ENCODE measurements at places on chromosomes 2 and 18.
A peak's percentile ranks its signal among the peaks of the same experiment; 100 is the strongest.

DNA sequence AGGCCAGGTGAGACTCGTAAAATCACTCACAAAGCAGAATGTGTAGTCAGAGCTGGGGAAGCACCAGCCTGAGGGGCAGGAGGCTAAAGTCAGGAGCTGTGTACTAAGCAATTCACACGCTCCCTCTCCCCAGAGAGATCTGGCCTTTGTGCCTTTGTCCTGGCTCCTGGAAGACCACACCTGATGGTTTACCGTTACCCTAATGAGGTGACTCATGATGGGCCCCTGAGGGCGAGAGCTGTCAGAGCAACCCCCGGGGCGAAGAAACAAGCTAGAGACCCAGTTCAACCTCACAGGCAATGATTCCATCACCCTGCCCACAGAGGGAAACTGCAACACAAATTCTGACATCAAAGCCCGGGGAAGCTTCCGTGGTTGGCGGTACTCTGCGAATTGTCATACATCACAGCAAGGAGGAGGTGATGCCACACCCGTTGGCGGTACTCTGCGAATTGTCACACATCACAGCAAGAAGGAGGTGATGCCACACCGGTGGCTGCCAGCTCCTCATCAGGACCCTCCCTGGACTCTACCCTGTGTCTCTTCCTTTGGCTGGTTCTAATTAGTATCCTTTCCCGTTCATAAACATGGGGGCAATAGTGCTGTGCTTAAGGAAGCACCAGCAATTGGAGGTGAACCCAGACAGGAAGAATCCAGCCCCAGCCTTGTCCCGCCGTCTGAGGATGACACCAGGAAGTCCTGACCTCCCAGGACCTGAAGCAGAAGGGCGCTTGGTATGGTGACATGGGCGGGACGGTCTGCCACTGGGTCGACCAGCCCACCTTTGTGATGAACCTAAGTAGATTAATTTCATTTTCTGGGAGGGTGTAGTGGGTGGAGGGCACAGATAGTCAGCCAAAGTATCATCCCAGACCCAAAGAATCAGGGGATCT, 30.5 kb downstream of the B3GNT7 start:
- DNase-seq, result no peak

DNA sequence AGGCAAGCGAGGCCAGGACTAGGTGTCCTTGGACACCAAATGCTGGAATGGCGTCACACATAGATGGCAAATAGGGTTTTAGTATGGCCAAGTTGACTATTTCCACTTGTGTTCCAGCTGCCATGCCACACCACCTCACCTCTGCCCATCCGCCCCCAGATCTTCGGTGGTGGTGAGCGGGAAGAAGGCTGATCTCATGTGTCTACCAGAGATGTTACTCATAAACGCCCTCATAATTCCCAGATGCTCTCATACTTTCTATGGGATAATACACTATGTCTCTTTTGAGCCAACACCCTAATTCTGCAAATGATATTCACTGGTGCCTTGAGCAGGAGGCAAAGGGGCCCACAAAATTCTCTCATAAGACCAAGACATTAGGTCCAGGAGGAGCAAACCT, 281.1 kb upstream of the FN1 start:
- no peak for DNase-seq

GRCh38 chr2:142670362-142670761, 207.1 kb upstream of the KYNU start:
- no peak for DNase-seq

GRCh38 chr2:41187376-41188122, 735.7 kb upstream of the SLC8A1 start:
- no peak for DNase-seq

- DNase-seq, result no peak
Measured at GRCh38 chr2:169119851-169120250, 50.5 kb downstream of the DHRS9 start.

DNA sequence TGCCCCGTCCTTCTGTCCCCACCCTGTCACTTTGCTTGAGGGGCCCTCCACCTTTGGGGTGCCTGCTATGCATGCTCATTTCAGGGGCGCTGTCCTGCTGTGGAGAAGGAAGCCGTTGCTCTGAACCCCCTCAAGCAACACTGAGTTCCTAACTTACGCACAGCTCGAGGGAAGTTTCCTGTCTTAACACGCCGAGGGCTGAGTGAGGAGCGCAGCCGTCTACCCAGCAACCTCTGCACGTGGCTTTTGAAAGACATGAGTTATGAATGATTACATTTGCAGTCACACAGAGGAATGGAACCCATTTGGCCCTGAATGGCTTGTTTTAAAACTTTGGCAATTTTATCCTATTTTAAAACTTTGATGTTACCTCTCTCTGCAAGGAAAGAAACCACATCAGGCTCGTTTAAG, 14.0 kb downstream of the RAMP1 start:
- DNase-seq, result no peak

DNA sequence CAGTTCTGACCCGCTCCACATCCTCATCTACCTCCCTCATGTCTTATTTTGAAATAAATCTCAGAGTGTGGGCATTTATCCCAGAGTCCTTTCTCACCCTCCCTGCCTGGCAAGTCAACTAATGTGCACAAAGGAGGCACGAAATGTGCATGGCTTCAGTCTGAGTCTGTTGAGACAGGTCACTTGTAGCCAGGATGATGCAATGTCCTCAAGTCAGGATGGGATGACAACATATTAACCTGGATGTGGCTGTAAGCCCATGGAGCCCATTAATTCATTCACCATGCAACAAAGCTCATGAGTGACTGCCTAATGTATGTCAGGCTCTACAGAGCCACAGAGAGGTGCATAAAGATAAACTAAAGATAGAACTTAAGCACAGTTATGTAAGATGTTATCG, 34.5 kb downstream of the KCNG3 start:
- no peak for DNase-seq

DNA sequence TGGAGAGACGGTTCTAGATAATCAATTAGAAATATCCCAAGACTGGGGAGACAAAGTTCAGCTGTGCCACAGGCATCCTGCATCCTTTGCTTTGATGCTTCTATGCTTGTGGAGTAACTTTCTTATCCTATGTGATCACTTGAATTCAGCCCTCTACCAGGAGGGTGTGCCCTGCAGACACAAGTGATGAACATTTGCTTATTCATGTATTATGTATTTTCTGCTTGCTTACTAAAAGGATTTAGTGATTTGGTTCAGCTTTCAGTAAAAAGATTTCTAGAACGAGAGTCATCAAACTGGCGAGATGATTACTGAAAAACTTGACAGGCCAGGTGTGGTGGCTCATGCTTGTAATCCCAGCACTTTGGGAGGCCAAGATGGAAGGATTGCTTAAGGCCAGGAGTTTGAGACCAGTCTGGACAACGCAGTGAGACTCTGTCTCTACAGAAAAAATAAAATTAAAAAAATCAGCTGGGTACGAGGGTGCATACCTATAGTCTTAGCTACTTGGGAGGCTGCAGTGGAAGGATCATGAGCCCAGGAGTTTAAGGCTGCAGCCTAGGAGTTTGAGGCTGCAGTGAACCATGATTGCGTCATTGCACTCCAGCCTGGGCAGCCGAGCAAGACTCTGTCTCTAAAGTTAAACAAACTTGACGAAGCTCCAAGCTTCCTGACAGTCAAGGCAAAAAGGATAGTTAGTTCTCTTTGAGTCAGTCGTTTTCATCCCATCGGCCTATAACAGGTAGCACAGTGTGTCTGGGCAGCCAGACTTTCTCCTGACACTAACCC, 13.3 kb downstream of the HK2 start:
- no peak for DNase-seq

DNA sequence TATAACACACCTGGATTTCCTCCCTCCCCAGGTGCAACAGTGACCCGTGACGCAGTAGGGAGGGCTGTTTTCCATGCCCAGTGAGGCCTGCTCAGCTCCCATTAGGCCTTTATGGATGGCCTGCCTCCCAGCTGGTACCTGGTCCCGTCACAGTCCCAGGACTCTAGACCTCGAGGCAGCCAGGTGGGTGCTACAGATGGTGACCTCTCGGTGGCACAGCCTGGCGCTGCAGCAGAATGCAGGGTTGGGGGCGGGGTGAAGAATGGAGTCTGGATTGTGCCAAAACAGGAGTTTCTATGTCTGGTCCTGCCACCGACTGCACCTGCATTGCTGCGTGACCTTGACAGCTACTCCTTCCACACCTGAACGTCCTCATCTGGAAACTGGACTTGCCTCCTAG, 18.0 kb upstream of the YWHAQ start:
- DNase-seq, result no peak

- DNase-seq, result no peak
Measured at GRCh38 chr18:59884351-59884750, 15.4 kb upstream of the PMAIP1 start.

- DNase-seq, result no peak
Measured at GRCh38 chr2:241686324-241686649, 328 bp downstream of the DTYMK start.

- no peak for DNase-seq
Measured at GRCh38 chr2:190876631-190877030, 4.0 kb upstream of the GLS start.

GRCh38 chr2:201130524-201131186, 14.7 kb downstream of the CFLAR start:
- DNase-seq, result no peak

GRCh38 chr2:61379521-61379920, 91.4 kb downstream of the USP34 start:
- DNase-seq, result no peak

DNA sequence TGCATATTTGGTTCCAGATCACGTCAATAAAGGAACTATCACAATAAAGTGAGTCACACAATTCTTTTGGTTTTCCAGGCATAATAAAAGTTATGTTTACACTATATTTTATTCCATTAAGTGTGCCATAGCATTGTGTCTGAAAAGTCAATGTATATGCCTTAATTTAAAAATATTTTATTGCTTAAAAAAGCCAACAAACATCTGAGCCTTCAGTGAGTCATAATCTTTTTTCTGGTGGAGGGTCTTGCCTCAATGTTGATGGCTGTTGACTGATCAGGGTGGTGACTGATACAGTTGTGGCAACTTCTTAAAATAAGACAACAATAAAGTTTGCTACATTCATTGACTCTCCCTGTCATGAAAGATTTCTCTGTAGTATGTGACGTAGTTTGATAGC, 254.3 kb upstream of the SPOPL start:
- DNase-seq, result no peak

GRCh38 chr2:235043762-235044500, 92.1 kb downstream of the SH3BP4 start:
- DNase-seq, result no peak

- no peak for DNase-seq
Measured at GRCh38 chr2:212816267-212816666, 277.7 kb upstream of the ERBB4 start.

DNA sequence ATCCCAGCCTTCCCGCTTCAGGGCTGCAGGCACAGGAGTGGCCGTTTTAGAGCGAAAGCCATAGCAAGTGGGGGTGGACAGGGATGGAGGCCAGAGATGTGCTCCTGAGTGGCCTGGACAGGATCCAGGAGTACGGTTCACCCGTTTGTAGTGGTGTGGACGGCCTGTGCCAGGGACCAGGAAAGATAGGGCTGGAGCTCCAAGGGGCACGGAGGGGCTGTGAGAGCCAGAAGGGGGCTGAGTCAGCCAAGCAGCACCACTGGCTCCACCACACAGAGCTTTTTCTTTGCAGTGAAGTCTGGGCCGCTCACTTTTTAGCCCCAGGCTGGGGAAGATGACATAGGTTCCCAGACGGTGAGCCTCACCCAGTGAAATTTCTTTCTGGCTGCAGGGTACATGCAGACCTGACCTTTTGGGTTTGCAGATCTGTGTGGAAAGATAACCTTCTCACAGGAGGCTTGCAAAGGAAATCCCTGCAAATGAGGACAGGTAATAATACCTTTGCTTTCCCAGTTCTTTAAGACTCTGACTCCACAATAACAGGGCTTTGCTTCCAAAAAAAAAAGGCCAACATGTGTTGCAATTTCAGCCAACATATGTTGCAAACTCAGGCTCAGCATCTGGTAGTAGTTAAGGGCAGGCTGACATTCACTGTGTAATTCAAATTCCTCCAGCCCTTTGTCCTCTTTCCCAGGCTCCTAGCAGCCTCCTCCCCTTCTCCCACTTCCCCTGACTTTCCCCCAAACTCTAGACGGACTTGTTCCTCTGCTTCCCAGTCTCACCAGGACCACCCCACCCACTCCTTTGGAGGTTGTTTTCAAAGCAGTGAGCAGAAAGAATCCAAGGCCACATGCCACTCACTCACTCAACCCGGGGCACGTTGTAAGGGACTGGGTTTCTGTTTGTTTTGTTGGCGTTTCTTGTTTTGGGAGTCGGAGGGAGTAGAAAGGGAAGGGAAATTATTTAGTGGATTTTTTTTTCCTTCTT, 20.3 kb upstream of the LAPTM4A start:
- DNase-seq, result no peak

GRCh38 chr2:26687801-26688200, 4.7 kb upstream of the KCNK3 start:
- DNase-seq, result no peak

- peak; percentile 17 for DNase-seq
Measured at GRCh38 chr18:43587538-43588153, 310.4 kb upstream of the SYT4 start.

DNA sequence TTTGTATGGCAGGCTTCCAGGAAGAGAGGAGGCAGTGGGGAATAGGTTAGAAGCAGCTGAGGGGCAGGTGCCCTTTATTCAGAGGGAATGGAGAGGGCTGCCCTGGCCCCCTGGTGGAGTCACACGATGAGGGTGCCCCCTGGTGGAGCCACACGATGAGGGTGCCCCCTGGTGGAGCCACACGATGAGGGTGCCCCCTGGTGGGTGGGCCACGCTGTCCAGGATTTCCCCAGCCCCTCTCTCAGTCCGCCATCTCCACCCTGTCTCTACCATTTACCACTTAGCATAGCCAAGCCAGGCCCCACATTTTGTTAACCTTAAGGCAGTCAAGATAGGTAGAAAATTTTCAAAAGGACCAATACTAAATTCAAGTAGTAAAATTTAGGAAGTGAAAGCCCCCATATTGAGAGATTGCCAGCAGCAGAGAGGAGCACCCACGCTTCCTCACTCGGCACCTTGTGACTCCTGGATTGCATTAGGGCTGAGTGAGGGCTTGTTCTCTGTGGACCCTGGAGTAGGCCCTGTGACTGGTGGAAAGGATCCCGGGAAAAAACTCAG, 10.4 kb upstream of the FAM228A start:
- DNase-seq, result peak; percentile 40

DNA sequence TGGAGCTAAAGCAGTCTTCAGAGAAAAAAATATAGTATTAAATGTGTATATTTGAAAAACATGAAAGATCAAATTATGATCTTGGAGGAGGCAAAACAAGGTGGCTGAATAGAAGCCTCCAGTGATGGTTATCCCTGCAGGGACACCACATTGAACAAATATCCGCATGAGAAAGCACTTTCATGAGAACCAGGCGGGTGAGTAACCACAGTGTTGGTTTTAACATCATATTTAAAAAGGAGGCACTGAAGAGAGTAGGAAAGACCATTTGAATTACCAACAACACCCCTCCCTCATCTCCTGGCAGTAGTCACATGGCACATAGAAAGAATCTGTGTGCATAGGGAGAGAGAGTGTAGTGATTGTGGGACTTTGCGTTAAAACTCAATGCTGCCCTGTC, 759.6 kb upstream of the NRXN1 start:
- no peak for DNase-seq

GRCh38 chr2:69571189-69571588, 72.3 kb downstream of the AAK1 start:
- no peak for DNase-seq
